Cerebellar nuclear complex (tissue), 1 donor: ENCODE measurements at places on chromosomes 1 and 21.

DNA sequence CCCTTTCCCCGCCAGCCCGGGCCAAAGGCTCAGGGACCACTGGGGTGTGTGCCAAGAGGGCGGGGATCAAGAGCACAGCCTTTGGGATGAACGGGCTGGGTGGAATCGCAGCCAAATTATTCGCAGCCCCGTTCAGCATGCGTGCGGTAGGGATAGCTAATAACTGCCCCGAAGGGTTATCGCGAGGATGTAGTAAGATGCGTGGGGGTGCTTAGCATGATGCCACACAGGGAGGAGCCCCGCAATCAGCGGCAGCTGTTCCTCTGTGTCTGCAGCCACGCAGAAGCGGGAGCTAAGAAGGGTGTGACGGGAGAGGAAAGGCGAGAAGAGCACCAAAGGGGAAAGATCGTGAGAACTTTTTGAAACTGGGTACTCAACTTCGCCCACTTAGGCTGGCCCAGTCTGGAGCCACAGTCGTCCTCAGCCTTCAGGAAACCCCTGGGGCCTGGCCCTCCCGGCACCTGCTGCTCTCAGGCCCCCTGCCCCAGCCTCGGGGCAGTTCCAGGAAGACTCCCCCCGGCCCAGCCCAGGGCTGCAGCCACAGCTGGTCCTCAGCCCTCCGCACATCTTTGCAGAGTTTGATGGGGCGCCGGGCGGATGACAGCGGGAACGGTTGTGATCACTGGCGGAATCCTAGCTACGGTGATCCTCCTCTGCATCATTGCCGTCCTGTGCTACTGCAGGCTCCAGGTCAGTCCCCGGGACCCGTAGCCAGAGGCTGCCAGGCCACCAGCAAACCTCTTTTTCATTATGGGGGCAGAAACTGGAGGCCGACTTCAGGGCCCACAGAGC is 64.9 kb downstream of the TOR1AIP2 start:
- DNase-seq: no peak

DNA sequence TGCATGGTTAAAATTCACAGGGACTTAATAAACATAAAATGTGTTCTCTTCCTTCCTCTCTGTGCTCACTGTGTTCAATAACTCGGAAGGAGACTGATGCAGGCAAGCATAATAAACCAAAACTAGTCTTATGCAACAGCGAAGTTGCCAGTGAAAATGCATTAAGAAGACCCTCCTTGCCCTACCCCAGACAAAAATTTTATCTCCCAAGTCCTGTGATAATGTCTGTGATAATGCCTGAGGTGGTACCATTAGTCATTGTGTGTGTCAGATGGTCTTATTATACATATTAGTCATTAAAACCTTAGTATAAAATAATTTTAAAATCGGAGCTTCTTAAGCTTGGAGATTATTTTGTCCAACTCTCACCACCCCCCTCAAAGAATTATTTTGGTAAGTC is 97.8 kb downstream of the NGF start:
- no peak for DNase-seq

DNA sequence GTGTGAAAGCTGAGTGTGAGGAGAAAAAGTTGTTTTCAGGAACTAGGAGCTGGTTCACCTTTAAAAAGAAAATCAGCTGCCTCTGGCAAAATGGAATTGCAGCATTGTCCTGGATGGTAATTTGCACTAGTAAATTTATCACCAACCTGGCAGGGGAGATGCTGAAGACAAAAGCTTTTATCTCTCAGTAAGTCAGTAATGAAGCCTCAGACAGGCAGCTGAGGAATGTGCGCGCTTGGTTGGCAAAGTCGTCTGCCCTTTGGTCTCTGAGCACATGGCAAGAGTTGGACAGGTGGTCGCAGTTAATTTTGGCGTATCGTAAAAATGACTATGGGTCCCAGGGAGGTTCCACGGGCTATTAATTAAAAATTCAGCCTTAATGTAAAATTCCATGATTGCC is 131.9 kb downstream of the BACH1 start:
- no peak for DNase-seq

- DNase-seq: no peak
Observed at GRCh38 chr21:42062236-42063022, 8.7 kb upstream of the UMODL1 start.

- no peak for DNase-seq
Observed at GRCh38 chr1:152000964-152001630, 7.4 kb upstream of the S100A10 start.

DNA sequence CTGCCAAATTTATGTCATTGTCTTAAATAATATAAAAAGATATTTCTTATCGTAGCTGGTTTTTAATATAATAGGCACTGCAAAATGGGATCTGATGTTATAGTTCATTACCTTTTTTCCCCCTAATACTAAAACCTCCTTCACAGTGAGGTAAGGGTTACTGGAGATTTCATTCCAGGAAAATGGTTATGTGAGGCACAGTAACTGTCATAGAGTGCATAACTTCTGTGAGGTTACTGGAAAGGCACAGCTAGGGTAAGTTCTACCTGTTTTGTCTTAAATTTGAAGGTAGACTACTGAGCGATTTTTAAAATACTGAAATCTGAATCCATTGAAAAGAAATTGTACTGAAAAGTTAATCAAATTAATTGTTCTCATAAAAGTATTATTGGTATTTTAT is 13.0 kb downstream of the ADGRL2 start:
- DNase-seq: no peak

DNA sequence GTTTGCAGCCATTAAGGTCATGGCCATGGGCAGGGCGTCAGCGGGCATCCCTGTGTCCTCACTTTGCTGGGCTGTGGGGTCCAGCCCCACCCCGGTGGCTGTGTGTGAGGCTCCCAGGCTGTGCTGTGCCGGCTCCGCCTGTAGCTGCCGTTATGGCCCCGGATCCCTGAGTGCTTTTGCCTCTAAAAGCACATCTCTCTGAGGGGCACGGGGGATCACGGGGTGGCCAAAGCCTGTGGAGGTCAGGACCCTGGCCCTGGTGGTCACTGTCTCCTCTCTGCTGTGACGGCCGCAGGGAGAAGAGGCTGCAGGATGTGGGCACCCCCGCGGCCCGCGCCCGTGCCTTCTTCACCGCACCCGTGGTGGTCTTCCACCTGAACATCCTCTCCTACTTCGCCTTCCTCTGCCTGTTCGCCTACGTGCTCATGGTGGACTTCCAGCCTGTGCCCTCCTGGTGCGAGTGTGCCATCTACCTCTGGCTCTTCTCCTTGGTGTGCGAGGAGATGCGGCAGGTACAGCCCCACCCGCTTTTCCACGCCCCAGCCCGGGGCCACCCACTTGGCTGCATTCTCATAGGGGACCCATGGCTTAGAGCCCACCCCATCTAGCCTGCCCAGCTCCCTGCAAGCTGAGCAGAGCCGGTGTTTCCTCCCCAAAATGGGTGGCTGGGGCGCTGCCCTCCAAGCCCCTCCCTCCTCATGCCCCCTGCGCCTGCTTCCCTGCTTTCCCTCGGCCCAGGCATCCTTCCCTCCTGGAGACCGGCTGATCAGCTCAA is 48.2 kb downstream of the TRPM2 start:
- no peak for DNase-seq

GRCh38 chr1:32636914-32637645 is 13.3 kb downstream of the ZBTB8OS start:
- no peak for DNase-seq

GRCh38 chr1:7967196-7967595 is 5.7 kb downstream of the PARK7 start:
- peak; percentile 15 for DNase-seq

GRCh38 chr1:221994939-221995338 is 253.1 kb upstream of the DUSP10 start:
- DNase-seq: no peak

GRCh38 chr1:197787623-197788536 is 12.6 kb upstream of the DENND1B start:
- DNase-seq: no peak

GRCh38 chr21:42149656-42150473 is 69.1 kb upstream of the ABCG1 start:
- DNase-seq: no peak

DNA sequence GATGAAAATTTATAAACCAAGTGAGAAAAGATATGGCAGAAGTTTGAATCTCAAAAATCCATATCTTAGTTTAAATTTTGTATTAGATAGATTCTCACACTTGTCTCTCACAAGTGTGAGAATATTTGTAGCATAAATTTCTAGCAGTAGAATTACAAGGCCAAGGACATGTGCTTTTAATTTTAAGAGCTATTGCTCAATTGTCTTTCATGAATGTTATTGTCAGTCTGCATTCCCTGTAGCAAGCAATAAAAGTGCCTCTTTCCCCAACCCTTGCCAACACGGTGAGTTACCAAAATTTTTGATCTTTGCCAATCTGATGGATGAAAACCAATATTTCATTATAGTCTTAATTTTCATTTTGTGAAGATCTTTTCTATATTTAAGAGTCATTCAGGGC is 64.0 kb downstream of the CTH start:
- DNase-seq: no peak

GRCh38 chr1:223034270-223034798 is 108.7 kb downstream of the TLR5 start:
- DNase-seq: no peak

DNA sequence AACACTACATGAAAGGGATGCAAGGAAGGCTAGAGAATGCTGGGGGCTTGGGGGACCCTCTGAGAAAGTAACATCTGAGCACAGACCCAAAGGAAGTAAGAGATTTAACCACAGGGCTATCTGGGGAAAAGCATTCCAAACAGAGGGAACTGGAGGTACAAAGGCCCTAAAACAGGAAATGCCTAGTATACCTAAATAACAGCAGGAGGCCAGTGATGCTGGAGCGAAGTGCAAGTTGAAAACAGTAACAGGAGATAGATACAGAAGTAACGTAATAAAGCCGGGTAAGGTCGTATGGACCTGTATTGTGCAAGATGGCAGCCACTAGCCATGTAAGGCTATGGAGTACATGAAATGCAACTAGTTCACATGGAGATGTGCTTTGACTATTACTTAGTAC is 52.1 kb downstream of the CD34 start:
- DNase-seq: no peak

DNA sequence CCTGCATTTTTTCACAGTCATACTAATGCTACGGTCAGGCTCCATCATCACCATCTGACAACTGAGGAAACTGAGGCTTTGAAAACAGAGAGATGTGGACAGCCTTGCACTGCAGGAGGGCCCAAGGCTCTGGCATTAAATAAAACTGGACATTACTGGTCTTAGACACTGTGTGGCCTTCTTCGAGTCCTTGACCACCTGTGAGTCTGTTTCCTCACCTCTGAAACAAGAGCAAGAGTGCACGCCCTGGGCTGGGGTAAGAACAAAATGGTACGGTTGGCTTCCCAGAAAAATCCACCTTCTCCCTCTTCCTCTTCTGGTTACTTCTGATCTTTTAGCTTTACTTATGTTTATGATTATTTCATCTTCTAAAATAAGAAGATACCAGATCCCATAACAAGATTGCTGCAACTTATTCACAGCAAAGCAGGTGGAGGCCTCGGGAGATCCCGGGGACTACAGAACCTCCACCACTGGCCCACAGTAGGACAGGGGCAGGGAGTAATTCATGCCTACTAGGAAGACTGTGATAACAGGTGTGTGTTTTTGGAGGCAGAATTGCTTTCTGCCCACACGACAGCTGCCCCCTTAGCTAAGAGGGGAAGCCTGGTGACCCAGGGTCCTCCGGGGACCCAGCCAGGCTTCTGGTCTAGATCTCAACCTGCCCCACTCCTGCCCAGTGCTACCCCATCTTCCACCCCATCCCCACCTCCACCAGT is 156.4 kb upstream of the EDN2 start:
- no peak for DNase-seq

GRCh38 chr1:46413596-46413985 is 19.5 kb downstream of the FAAH start:
- no peak for DNase-seq

- no peak for DNase-seq
Observed at GRCh38 chr1:111595807-111596206, 23.8 kb upstream of the RAP1A start.

- DNase-seq: no peak
Observed at GRCh38 chr1:52640697-52641096, 7.7 kb downstream of the SHISAL2A start.

DNA sequence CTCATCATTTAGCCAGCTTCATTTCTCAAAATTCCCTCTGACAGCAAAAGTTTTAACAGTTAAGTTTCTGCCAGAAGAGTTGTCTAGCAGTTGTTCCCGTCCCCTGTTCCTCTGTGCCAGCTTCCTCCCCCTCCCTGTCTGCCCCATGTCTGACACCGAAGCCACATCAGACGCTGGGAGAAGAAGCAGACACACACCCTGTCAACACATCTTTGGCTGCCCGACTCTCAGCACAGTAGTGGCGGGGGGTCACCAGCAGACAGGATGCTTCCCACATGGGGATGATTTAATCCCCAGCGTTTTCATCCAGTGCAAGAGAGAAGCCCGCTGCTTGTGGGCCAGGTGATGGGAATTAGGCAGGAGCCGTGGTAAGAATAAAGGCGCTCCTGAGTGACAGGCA is 379.4 kb upstream of the RUNX1 start:
- no peak for DNase-seq

DNA sequence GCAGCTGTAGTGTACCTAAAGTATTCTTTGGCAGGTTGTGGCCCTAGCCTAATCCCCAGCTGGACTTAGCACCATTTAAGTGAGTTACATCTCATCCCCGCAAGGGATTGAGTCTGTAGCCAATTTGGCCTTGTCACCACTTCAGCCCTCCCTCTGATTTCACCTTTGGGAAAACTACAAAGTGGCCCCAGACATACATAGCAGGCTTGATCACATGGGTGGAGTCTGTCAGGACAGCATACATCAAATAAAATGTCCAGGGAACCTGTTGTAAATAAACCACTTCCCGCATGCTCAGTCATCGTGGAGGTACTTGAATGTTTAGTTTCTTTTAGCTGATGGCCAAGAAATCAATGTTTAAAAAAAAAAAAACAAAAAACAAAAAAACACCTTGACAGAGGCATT is 142.5 kb downstream of the DHRS3 start:
- no peak for DNase-seq

DNA sequence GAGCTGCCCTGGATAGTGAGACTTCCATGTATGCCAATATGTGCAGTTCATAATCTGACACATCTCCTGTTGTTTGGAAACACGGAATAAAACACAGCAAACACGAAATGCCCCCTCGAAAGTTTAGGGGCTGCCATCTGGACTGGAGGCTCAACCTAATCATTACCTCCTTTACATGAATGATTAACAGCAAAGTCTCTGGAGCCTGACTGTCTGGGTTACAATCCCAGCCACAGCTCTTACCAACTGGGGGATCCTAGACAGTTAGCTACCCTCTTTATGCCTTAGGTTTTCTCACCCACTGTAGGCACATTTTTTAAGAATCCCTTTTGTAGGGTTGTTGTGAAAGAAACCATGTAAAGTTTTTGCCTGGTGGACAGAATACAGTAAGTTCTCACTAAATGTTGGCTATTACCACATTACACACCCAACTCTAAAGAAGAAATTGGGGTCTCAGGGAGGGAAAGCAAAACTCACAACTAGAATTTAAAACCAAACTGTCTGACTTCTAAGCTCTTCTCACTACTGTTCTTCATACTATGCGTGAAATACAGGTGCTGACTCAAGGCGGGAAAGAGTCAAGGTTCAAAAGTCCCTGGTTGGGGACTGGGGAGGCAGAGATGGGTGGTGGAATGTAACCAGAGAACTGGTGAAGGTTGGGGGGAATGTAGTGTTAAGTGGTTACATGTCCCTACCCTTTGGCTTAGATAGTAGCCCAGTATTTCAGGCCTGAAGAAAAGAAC is 24.2 kb downstream of the CYP4A22 start:
- no peak for DNase-seq
